AML-193 (cell line): ENCODE measurements at places on chromosomes 5 and 9.

DNA sequence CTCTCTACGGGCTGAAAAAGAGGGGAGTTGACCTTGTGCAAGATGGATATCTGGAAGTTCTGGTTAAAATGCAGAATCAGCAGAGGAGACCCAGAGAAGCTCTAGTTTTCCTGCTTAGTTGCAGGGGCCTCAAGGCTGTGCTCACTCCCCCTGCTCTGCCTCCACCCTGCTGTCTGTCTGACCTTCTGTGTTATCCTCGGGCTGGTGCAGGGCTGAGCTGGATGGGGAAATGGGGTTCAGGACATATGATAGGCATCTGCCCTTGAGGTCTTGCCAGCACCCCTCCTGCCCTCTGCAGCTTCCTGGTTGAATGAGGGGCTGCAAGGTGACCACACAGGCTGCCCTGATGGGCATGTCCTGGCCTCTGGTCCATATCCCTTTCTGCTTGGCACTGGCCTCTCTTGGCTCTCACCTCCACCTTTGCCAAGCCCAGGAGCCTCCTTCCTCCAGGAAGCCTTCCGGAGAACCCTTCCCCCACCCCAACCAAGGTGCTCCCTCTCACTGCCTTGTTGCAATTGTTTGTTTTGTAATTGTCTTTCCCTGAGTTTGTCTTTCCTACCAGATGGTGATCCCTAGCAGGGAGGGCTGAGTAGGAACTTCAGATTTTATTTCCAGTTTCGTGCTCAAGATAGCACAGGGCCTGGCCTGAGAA is 1.3 kb downstream of the TMEM268 start:
- no peak for DNase-seq

- DNase-seq: no peak
These were observed 42.9 kb downstream of the DBH start for GRCh38 chr9:133679056-133679455.

GRCh38 chr5:2302169-2302568 is 419.4 kb upstream of the IRX4 start:
- DNase-seq: no peak

DNA sequence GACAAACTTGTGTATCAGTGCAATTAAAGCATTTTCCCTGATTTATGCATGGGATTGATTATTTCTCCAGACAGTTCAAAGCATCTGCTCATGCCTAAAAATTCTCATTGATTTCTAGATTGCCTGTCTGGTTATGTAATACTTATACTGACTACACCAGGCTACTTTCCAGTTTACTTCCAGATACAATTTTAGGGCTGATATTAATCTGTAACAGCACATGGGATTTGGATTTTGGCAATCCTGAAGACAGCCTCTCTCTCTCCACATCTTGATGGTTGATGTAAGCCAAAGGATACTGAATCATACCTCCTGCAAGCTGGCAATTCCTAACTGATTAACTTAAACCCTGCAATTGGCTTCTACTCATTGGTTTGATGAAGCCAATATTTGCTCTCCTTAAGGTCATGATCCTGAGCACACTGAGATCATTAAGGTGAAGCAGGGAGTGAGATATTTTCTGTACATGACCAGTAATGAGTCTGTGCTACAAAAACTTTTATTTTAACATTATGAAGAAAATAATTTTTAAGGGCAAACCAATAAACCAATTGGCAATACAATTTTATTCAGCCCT is 25.7 kb upstream of the FBXL7 start:
- no peak for DNase-seq

GRCh38 chr5:170599756-170600155 is 95.9 kb downstream of the KCNIP1 start:
- DNase-seq: no peak

- no peak for DNase-seq
These were observed 61.4 kb upstream of the RANBP6 start for GRCh38 chr9:6076851-6077250.

DNA sequence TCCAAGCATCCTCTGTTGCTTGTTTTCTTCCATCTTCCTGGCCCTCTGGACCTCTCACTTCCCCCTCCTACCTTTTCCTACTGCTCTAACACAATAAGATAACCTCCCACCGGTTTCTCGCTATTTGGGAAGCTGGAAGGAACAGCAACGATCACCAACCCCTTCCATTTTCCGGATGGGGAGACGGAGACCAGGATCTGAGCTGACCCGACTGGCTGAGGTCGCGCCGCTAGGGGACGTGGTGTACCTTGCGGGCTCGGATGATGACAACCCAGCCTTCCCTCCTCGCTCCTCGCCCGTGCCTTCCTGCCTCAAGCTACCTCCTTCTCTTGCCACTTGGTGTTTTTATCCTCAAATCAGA is 1.9 kb downstream of the LPAR1 start:
- DNase-seq: no peak

- DNase-seq: peak; percentile 6
These were observed 238.1 kb downstream of the ROR2 start for GRCh38 chr9:91711755-91712601.

- DNase-seq: no peak
These were observed 184.2 kb upstream of the TBCA start for GRCh38 chr5:77960305-77960704.

DNA sequence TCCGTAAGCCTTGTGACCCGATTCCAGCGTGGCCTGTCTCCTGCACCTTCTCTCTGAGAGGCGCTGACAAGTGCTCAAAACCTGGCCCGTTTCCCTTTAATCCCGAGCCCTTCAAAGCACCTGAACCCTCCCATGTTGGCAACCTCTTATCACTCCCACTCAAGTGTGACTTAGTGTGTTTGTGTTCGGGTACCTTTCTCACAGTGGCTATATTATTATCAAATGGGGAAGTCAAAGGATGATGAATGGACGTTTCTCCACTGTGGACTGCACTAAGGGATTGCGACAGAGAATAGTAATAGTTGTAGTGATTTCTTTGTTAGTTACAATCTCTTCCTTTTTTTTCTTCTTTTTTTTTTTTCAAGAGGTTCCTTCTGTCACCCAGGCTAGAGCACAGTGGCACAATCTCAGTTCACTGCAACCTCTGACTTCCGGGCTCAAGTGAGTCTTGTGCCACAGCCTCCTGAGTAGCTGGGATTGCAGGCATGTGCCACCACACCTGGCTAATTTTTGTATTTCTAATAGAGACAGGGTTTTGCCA is 65.4 kb upstream of the TNFSF8 start:
- peak; percentile 94 for DNase-seq

DNA sequence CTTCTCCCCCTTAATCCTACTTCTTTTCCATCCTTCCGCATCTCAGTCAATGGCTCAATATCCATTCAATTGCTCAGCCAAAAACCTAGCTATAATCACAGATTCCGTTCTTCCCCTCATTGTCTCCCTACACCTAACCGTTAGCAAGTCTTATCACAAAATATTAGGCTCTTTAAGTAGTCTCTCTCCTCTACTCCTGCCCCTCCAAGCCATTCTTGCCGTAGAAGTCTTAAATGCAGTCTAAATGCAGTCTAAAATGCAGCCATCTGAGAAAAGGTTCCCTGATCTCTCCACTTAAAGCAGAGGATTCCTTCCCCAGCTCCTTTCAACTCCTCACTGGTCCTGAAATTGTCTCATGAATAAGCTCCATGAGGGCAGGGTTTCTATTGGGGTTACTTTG is 57.8 kb downstream of the ELL2 start:
- DNase-seq: no peak

DNA sequence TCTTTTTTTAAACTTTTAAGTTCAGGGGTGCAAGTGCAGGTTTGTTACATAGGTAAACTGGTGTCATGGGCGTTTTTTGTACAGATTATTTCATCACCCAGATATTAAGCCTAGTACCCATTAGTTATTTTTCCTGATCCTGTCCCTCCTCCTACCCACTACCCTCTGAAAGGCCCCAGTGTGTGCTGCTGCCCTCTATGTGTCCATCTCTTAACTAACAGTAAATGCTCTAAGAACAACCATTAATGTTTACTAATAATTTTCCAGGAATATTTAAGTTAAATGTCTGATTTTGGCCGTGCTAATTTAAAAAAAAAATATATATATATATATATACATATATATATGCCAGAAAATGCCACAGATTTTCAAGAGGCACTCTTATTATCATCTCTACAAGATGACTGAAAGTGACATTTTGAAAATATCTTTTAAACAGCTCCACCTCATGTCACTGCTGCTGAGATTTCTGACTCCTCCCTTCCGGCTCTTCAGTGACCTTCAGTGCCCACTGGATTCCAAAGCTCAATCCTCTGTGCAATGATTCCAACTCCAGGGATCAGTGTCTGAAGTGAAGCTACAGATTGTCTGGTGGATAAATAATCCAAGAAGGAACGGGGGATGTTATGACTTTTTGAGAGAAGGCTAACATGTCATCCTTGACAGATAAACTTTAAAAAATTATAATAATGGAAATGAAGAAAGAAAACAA is 46.7 kb upstream of the HNRNPA0 start:
- DNase-seq: no peak

GRCh38 chr5:178365501-178366440 is 133.2 kb upstream of the PHYKPL start:
- DNase-seq: no peak

DNA sequence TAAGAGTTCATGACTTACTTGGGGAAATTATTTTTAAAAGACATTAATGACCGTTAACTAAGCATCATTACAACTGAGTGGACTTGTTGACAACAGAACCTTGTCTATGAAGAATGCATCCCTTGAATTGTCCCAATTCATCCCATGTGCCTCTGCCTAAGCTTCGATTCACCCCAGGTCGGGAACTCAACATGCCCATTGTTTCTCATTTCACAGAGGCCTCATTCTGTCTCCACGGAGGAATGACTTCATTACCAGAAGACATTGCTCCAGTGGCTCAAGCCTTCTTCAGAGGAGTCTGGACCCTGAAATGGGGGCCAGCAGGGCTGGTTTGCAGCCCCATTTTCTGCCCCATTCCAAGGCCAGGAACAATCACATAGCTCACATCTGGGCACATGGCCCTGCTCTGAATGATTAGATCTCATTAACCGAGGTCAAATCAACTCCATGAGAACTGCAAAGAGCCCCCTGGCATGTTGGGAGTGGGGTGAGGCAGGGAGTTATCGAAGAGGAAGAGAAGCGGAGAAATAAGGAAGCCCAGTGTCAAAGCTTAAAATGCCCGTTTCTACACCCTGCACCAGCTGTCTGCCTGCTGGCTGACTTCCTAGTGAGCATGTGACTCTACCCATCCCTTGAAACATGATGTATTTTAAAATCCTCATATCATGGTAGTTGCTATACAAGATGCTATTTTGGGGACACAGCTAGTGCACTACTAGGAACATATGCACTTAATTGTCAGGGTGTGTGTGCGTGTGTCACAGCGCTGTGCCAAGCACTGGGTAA is 137.3 kb downstream of the LHFPL2 start:
- peak; percentile 73 for DNase-seq

- DNase-seq: no peak
These were observed 90.3 kb upstream of the RANBP6 start for GRCh38 chr9:6105738-6106137.

GRCh38 chr9:3787628-3788027 is 261.8 kb upstream of the RFX3 start:
- no peak for DNase-seq
